Stimulated activated CD4-positive, alpha-beta T cell treated with anti-CD3 and anti-CD28 coated beads, Interleukin-15, amount 100 ng/mL, for 1 hour (primary cell): ENCODE measurements at places on chromosomes 16 and 17.

- no peak for DNase-seq
Observed at GRCh38 chr17:14699574-14700185, 398.8 kb downstream of the HS3ST3B1 start.

DNA sequence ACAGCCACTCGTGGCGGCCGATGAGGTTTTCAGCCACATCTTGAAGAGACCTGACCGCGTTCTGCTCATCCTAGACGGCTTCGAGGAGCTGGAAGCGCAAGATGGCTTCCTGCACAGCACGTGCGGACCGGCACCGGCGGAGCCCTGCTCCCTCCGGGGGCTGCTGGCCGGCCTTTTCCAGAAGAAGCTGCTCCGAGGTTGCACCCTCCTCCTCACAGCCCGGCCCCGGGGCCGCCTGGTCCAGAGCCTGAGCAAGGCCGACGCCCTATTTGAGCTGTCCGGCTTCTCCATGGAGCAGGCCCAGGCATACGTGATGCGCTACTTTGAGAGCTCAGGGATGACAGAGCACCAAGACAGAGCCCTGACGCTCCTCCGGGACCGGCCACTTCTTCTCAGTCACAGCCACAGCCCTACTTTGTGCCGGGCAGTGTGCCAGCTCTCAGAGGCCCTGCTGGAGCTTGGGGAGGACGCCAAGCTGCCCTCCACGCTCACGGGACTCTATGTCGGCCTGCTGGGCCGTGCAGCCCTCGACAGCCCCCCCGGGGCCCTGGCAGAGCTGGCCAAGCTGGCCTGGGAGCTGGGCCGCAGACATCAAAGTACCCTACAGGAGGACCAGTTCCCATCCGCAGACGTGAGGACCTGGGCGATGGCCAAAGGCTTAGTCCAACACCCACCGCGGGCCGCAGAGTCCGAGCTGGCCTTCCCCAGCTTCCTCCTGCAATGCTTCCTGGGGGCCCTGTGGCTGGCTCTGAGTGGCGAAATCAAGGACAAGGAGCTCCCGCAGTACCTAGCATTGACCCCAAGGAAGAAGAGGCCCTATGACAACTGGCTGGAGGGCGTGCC is 30.1 kb downstream of the CIITA start:
- no peak for DNase-seq

GRCh38 chr17:65297384-65297783 is 160.2 kb downstream of the RGS9 start:
- no peak for DNase-seq

DNA sequence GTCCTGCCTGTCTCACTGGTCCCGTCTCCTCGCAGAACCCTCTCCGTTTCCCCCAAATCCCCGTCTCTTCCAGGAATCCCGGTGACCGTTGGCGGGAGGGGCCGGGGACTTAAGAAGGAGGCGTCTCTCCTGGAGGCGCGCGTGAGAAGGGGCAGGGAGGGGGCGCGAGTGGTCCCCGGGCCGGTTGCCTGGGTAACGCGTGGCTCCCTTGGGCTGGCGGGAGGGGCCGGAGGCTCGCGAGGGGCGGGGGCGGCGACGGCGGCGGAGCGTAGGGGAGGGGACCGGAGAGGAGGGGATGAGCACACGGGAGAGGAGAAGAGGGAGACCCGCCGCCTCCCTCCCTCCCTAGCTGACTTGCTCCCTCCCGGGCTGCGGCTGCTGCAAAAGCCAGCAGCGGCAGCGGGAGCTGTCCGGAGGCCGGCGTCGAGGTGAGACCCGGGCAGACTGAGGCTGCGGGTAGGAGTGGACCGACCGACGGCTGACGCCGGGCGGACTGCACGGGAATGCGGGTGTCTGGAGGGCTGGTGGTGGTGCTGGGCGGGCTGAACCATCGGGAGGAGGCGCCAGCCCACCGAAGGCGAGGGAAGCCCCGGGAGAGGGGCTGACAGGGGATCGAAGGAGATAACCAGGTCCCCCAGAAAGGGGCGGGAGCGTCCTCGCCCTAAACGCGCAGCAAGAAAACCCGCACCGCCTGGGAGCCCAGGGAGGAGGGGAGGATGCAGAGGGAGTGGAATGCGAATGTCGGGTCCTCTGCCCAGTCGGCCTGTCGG is at the start of gene PRRT2:
TSS of gene PRRT2 (plus strand) at position 298 of the 770 bp plus-strand sequence. CDS start 862 bp downstream, outside the sequence.
- DNase-seq: peak; percentile 40

DNA sequence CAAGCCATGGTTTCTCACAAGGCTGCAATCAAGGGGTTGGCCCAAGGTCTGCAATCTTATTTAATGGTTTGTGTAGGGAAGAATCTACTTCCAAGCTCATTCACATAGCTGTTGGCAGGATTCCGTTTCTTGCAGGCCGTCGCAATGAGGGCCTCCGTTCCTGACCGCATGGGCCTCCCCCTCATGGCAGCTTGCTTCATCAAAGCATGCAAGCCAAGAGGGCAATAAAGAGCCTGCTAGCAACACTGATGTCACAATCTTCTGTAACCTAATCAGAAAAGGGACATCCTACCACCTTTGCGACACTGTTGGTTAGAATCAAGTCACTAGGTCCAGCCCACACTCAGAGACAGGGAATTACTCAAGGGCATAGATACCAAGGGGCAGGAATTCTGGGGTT is 95.5 kb downstream of the CCT6B start:
- no peak for DNase-seq

DNA sequence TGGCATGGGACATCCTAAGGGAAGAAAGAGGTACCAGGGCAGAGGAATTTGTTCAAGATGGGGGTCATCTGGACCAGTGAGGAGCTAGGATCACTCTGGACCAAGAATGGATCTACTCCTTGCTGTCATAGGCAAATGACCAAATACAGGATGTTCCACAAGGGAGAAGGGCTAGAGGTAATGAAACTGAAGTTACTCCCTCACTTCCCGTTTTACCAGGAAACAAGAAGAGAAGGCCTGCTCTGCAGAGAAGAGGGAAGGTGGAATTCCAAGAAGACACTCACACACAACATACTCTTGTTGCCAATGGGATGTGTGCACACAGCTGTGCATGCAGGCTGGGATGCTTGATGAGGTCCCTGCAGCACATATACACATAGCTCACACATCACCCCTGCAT is 38.6 kb downstream of the NEUROD2 start:
- DNase-seq: no peak

- no peak for DNase-seq
Observed at GRCh38 chr16:671353-672131, 3.6 kb downstream of the RHOT2 start.

GRCh38 chr16:64290461-64290860 is 831.4 kb downstream of the CDH11 start:
- DNase-seq: no peak

- no peak for DNase-seq
Observed at GRCh38 chr17:6772016-6772415, 4.0 kb upstream of the FBXO39 start.

DNA sequence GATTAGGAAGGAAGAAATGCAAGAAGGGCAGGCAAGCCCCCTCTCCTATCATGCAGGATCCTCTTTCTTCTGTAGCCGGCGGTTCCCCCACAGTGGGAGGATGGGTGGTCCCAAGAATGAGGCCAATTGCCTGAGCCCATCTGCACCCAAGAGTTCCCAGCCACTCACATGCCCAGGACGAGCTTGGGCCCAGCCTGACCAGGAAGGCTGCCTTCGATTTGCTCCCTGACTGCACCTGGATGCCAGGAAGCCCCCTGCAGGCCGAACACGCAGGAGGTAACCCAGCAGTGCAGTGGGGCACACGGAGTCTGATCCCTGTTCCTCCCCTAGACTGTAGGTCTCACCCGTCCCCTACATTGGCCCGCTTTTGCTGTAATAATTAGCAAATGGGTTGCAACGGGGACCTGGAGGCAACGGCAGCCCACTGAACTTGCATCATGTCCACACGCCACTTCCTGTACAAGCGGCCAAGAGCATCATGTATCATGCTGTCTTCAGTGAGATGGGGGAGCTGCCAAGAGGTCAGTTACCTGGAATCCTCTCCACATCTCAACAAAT is 67.5 kb downstream of the AMFR start:
- no peak for DNase-seq

DNA sequence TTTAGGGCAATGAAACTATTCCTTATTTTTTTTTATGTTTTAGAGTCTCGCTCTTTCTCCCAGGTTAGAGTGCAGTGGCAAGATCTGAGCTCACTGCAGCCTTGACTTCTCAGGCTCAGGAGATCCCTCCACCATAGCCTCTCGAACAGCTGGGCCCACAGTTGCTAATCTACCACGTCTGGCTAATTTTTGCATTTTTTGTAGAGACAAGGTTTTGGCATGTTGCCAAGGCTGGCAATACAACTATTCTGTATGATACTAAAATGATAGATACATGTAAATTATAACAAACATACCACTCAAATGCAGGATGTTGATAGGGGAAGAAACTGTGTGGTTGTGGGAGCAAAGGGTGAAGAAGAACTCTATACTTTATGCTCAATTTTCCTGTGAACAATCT is 401.3 kb downstream of the ZFHX3 start:
- no peak for DNase-seq
